ENCODE measurements at places on chromosomes 13 and 19.
A peak's percentile ranks its signal among the peaks of the same experiment; 100 is the strongest.

DNA sequence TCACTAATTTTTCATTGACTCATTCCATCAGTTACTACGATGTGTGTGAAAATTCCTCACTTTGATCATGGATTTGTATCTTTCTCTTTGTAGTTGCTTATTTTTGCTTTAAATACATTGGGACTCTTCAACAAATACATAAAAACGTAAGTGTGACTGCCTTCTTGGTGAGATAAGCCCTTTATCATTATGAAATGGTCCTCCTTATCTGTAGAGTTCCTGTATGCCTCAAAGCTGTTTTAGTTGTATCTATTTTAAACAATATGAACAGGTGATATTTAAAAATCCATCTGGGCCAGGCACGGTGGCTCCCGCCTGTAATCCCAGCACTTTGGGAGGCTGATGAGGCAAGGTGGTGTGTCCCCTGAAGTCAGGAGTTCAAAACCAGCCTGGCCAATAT lies 11.3 kb downstream of the DCUN1D2 start:
- no peak for DNase-seq

- no peak for DNase-seq
Observed at GRCh38 chr13:87274209-87274819, 396.9 kb upstream of the SLITRK5 start.

- DNase-seq = peak; percentile 88
Observed at GRCh38 chr13:51501592-51502152, 48.8 kb upstream of the INTS6 start.

- no peak for DNase-seq
Observed at GRCh38 chr19:5973867-5974635, 3.9 kb downstream of the RANBP3 start.

GRCh38 chr13:76982061-76982460 lies 9.8 kb upstream of the CLN5 start:
- DNase-seq = no peak

- peak; percentile 72 for DNase-seq
Observed at GRCh38 chr19:44925114-44925891, 10.9 kb downstream of the APOC1 start.

GRCh38 chr13:112366907-112367646 lies 9.1 kb upstream of the SPACA7 start:
- DNase-seq = no peak

- peak; percentile 96 for DNase-seq
Observed at GRCh38 chr13:27620377-27621115, at the start of gene LNX2. TSS of gene LNX2 (minus strand) at chr13:27620529. CDS start at chr13:27581703, 38,826 bp downstream.

GRCh38 chr13:88729605-88730004 lies 1058.4 kb downstream of the SLITRK5 start:
- DNase-seq = no peak

DNA sequence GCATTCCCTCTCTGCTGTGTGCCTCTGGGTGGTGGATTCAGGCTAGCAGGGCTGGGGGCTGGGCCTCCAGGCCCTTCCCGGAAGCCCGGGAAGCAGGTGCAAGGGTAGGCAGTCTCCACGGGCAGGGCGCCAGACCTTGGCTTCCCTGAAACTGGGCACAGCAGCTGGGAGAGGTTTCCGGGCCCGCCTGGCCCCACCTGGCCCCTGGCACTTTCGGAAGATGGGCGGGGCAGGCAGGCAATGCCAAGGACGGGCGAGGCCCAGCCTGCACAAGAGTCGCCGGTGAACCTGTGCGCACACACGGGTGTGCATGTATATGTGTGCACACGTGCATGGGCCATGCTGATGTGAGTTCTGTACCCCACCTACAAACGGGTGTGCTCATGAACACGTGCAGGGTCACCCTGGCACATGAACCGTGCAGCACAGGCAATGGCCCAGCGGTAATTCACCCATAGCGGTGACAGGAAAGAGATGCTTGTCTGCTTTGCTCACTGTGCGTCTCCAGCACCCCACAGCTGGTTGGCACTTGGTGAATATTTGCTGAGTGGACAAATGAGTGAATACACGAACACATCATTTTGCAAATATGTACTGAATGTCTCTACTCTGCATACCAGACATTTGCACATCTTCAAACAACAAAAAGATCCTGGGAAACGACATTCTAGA lies 15.3 kb downstream of the GADD45B start:
- DNase-seq = peak; percentile 93

GRCh38 chr13:41622432-41623429 lies 165.4 kb downstream of the RGCC start:
- peak; percentile 85 for DNase-seq

GRCh38 chr19:42261763-42262162 lies 6.8 kb upstream of the ERF start:
- peak; percentile 32 for DNase-seq

DNA sequence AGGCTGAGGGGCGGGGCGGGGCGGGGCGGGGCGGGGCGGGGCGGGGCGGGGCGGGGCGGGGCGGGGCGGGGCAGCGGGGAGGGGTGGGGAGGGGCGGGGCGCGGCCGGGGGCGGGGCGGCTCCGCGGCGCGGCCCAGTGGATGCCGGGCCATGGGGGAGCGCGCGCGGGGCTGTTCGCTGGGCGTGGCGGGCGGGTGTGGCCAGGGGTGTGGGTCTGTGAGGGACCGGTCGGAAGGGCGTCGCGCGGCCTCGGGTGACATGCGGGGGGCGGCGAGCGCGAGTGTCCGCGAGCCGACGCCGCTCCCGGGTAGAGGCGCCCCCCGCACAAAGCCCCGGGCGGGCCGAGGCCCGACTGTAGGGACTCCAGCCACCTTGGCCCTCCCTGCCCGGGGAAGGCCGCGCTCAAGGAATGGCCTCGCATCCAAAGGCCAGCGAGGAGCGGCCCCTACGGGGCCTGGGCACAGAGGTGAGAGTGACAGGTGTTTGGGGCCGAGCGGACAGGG lies at the start of gene ZFP28:
ZFP28 (plus strand) TSS at position 188 of the 503 bp plus-strand sequence; CDS start at position 259, 71 bp downstream.
- DNase-seq = no peak

GRCh38 chr13:102774214-102774568 lies 605 bp upstream of the TEX30 start:
- no peak for DNase-seq

- DNase-seq = no peak
Observed at GRCh38 chr13:51776179-51776578, 27.8 kb downstream of the DHRS12 start.

DNA sequence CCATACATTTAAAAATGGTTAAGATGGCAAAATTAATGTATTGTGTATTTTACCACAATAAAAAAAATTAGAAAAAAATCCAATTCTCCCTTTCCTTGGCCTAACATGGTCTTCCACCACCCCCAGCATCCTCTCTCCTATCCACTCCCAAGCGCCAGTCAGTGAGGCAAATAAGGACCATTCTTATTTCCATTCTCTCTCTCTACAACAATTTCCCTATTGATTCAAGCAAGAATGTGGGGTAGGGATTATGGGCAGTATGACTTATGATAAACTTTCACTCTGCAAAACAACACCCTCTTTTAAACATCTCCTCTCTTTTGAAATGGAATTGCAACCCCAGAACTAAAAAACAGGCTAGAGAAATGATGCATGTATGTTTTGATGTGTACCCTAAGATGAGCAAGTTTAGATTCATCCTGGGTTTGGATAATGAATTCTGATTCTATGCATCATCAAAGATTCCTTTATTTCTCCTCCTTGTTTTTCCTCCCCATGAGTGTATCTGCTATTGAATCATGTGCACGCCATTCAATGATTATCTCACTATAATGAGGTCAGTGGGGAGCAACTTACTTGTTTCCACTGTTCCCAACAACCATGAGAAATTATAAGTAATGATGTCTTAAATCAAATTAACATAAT lies 3.5 kb downstream of the STARD13 start:
- peak; percentile 87 for DNase-seq

GRCh38 chr13:71829547-71829946 lies 37.5 kb downstream of the DACH1 start:
- no peak for DNase-seq

DNA sequence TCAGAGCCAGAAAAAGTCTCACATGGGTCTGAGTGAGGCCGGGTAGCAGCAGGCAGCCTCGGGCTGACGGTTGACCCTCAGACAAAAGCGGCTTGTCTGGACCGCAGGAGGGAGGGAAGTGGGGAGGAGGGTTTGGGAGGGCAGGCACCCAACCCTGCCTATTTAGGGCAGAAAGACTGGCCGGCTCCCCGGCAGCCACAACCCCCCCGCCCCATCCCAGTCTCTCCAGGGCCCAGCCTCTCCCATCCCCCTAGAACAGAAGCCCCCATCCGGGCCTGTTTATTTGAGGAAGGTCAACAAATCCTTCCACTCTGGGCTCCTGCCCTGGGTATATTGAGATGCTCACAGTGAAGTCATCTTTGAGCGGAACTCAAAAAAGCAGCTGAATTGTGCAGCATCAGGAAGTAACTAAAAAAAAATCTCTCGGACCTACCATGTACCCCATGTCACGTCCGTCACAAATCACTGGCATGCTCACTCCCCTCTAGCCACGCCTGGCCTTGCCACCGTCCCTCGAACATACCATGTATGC lies 6.3 kb downstream of the DACT3 start:
- no peak for DNase-seq

DNA sequence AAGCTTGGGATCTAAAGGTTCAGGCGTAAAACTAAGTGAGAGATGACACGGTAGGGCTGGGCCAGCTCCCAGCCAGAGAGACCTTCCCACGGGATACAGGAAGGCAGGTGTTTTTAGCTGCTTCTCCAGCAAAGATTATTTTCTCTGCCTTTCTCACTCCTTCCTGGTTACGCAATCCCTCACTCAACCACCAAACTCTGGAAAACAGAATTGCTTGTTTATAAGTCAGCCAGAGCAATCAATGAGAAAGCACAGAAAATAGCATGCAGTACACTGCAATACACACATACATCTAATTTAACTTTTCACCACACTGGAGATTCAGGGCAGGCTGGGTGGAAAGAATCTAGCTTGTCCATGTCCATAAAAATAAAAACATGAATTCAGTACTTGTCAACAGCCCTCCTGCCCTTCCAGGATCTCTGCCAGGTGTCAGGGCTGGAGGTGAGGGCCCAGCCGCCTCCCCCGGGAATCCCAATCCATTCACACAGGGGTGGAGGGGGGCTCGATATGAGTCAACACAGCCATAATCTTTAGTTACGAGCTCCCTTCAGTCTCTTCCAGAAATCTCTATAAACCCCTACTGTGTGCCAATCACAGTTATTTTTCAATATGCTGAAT lies 12.2 kb downstream of the RHPN2 start:
- DNase-seq = peak; percentile 27

DNA sequence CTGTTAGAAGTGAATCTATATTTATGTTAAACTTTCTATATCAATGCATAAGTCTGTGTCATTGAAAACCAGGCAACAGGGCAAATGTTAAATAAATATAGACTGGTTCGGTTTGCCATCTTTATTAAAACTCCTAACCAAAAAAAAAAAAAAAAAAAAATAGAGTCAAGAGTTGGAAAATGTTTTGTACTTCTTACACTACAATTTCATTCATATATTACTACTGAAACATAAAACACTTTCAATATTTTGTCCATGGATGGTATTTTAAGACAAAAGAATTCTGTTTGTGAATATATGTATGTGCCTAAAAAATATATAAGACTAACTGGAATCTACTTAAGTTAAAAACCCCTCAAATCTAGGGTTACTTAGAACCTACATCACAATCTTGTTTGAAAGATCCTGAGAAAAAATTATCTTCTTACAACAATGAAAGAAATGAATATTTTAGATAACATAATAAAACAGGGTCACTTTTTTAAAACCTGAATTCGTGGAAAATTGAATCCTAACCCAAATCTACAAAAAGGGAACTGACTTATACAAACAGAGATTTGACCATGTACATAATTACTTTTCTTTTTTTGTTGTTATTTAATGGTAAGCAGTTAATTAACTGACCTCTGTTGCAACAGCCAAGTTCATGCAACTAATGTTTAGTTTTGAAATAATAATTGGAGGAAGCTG lies 5.1 kb downstream of the DACH1 start:
- DNase-seq = no peak

GRCh38 chr13:104288496-104288895 lies 1222.3 kb upstream of the SLC10A2 start:
- DNase-seq = no peak

DNA sequence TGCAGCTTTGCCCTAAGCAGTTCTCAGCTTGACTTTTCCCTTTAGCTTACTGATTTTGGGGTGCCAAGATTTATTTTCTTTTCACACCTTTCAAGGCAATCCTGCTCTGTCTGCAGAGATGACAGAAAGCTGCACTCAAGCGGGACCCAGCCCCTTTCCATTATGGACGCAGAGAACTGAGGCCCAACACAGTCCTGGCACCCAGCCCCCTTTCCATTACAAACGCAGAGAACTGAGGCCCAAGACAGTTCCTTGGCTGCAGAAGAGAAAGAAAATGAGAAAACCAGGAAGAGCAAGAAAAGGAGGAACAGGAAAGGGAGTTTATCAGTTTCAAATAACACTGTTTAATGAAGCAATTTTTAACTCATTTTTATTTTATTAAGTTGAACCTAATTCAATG lies 36.8 kb upstream of the ATP11A start:
- DNase-seq = no peak

DNA sequence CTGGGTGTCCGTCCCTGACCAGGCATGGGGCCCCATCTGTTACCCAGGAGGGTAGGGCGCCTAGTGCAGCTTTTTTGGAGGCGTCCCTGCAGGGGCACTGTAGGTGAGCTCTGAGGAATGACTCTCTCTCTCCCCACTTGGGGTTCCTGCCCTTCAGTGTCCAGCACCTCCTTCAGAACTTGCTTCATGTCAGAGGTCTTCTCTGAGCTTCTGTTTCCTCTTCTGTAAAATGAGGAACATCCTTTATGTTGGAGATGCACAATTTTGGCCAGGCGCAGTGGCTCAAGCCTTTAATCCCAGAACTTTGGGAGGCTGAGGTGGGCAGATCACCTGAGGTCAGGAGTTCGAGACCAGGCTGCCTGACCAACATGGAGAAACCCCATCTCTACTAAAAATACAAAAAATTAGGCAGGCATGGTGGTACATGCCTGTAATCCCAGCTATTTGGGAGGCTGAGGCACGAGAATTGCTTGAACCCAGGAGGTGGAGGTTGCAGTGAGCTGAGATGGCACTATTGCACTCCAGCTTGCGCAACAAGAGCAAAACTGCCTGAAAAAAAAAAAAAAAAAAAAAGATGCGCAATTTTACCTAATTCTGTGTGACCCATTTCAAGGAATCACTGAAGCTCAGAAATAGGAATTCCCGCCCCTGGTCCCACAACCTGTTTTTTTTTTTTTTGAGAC lies 15.2 kb upstream of the PIK3R2 start:
- no peak for DNase-seq

GRCh38 chr13:112695121-112695520 lies 5.3 kb downstream of the ATP11A start:
- DNase-seq = no peak

DNA sequence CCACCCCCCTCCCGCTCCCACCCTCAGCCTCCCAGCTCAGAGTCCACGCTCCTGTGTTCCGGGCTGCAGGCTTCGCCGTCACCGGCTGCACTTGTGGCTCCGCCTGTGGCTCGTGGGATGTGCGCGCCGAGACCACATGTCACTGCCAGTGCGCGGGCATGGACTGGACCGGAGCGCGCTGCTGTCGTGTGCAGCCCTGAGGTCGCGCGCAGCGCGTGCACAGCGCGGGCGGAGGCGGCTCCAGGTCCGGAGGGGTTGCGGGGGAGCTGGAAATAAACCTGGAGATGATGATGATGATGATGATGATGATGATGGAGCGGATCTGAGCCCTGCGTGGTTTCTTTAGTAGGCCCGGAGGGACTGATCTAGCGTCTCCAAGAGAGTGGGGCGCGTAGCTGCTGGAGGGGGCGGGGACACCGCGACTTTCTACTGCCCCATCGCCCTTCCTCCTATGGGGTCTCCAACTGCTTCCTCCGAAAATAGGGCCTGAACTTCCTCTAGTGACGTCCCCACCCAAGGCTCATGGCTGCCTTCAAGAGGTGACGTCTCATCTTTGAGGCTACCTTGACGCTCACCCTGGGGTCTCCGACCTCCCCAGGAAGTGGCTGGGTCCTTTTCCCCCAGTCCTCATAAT lies 1.4 kb downstream of the RETN start:
- no peak for DNase-seq

- DNase-seq = no peak
Observed at GRCh38 chr13:58806401-58806800, 1174.9 kb downstream of the PCDH17 start.

All from EH (cell line).